ENCODE measurements at places on chromosomes 2 and 18. TPM values are rescaled to one million over a fixed set of nuclear protein-coding genes. Genes with fewer than 3 reads are reported as not detected.

DNA sequence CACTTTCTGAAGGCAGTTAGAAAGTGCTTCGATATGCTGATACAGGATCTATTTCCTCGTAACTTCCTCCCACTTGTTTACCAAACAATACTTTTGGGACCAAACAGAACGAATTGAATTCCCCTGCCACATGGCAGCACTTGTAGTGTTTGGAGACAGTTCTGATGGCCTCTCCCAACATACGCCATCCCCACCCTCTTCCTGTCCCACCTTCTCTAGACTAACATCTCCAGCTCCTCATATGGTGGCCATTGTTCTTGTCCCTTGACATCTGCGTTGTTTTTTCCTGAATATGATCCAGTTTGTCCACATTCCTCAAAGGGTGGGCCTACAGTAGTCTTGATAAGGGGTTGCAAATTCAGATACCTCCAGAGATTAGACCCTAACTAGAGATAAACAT lies 53.4 kb upstream of the ANKRD44 start:
- DNase-seq: no peak

GRCh38 chr2:165757906-165758675 lies 36.0 kb downstream of the GALNT3 start:
- DNase-seq: no peak

GRCh38 chr18:54233228-54233625 lies 8.8 kb upstream of the MBD2 start:
- DNase-seq: no peak

- DNase-seq: no peak
Measured at GRCh38 chr2:203583701-203584100, 48.6 kb upstream of the RAPH1 start.

GRCh38 chr2:61759005-61759404 lies 94.9 kb downstream of the FAM161A start:
- no peak for DNase-seq

- no peak for DNase-seq
Measured at GRCh38 chr2:96887493-96888012, 17.7 kb upstream of the SEMA4C start.

DNA sequence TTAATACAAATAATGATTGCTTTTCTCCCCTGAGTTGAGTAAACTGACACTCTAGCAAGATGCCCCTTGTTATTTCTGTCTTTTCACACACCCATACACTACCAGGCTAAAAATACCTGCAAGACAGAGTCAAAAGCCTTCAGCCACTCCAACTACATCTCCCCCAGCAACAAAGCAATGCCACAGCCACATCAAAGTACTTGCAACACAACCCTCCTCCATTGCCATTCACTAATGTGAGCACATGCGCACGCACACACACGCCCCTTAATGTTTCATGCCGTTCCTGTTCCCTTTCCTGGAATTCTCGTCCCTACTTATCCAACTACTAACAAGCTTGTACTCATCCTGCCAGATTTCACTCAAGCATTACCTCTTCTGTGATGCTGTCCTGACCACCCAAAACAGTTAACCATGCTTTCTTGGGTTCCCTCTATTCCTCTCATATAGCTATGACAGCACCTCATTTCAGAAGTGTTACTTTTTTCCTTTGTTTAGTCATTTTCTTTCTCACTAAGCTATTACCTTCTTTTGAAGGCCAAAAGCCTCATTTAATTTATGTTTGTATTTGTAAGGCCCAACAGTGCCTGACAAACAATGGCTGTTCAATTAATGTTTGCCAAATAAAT lies 29.6 kb downstream of the SLC25A12 start:
- no peak for DNase-seq

GRCh38 chr2:213188533-213188867 lies 37.1 kb upstream of the IKZF2 start:
- no peak for DNase-seq

DNA sequence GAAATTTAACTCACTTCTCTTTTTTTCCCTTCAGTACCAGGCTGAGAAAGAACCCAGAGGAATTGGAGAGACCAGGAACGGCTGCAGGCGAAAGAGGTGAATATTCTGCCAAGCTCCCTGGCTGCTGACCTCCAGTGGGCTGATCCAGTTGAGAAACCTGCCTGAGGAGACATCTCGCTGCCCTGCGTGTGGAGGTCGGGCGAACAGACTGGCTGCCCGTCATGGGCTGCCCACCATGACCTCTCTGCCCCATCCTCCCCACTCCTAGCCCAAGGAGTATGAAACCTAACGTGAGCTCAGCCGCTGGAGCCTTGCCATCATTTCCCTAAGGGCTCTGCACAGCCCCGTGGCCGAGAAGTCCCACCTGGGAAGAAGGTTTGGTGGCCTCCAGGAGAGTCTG lies 148.8 kb upstream of the SALL3 start:
- no peak for DNase-seq

DNA sequence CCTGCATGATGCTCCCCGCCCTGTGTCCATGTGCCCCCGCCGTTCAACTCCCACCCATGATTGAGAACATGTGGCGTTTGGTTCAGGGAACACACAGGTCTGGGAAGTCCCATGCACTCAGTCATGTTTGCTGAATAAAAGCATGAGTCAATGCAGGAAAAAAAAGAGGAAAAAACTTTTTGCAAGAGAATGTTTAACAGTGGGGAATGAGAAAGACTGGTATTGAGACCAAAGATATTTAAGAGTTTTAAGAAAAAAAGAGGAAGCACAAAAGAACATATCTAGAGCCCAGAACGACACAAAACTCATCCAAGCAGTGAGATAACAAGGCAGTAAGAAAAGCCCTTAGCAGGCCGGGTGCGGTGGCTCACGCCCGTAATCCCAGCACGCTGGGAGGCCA lies 279.2 kb upstream of the THSD7B start:
- DNase-seq: no peak

- DNase-seq: no peak
Measured at GRCh38 chr2:196225213-196225612, 53.8 kb upstream of the STK17B start.

GRCh38 chr18:61034580-61034979 lies 298.6 kb upstream of the CDH20 start:
- DNase-seq: no peak

GRCh38 chr2:186592137-186592875 lies 2.5 kb downstream of the ITGAV start:
- DNase-seq: no peak

GRCh38 chr2:28558158-28558820 lies 62.4 kb downstream of the PLB1 start:
- DNase-seq: no peak

DNA sequence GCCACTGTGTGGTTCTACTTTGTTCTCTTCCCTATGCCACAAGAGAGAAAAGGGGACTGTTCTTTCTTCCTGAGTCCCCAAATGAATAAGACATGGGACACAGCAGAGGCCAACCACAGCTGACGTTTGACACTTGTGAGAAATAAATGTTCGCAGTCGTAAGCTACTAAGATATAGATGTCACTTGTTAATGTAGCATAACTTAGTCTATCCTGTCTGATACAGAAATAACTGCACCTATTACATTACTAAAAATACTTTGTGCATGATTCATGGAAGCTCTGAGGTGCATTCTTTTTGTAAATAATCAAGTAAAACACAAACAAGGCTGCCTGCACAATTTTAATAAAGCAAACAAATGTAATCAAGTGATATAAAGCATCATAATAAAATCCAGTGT lies 148.8 kb downstream of the NBAS start:
- DNase-seq: no peak

DNA sequence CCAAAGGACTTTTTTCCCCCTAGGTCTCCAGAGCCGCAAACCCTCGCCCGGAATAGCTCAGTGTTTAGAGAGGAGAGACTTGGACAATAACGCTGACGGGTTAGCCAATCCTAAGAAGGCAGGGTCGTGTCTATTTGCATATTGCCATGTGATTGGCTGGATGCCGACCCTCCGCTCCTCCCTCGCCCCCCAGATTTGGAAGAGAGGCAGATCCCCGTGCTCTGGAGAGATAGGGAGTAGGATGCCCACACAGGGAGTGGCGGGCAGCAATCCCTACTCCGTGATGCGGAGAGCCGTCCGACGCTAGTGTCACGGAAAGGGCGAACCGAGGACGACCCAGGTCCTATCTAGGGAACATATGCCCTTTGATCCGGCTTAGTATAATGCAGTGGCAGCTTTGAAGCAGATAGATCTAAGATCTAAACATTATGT lies 1.4 kb downstream of the WNT6 start:
- no peak for DNase-seq

GRCh38 chr2:157751462-157752058 lies 122.9 kb upstream of the ACVR1C start:
- DNase-seq: no peak

- DNase-seq: no peak
Measured at GRCh38 chr18:38923126-38923525, 1357.5 kb upstream of the CELF4 start.

DNA sequence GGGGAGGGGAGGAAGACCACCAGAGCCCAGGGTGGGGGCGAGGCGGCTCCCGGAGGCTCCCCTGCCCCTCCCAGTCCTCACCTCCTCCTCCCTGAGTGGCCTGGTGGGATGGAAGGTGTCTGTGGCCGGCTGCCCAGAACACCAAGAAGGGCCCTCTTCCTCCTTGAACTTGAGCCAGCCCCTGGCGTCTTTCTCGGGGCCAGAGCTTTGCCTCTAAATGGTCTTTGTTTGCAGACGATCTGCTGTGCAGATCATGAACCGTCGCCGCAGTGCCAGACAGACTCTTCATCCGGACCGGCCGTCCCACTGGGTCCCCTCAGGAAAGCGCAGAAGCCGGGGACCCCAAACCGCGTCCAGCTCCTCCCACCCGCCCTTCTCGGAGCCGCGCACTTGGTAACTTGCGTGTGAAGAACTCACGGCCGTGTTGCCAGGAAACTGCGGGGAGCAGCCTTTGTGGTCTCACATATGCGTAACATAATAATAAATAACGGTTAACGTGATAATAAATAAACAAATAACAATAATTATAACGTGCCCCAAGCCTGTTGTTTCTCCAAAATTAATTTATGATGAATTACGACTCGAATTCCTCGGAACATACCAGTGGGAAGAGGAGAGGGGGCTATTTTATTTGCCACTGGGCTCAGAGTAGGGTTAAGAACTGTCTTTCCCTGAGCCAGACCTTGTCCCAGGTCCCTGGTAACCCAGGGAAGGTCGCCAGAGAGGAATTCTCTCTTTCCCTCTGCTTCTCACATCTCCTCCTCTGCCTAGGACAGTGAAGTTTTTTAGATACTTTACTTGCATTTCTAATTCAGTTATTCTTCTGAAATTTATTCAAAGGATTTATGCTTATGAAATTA lies 41.0 kb downstream of the PTGR3 start:
- no peak for DNase-seq

- no peak for DNase-seq
Measured at GRCh38 chr2:45255563-45255962, 246.3 kb upstream of the SIX2 start.

Gene MEP1B
- total RNA-seq: not detected

Gene CYP27A1
- 1.2 TPM for total RNA-seq

Gene FEV
- not detected for total RNA-seq

Gene SPR
- total RNA-seq: 9.3 TPM

Gene CHN1
- 18.4 TPM for total RNA-seq

Gene HOXD12
- not detected for total RNA-seq

Gene MOCOS
- total RNA-seq: 0.13 TPM

Gene ACVR1C
- total RNA-seq: 0.61 TPM

Gene ELOA2
- total RNA-seq: not detected

Data from CD8-positive, alpha-beta memory T cell (primary cell).